HS-27A (cell line): ENCODE measurements at places on chromosomes 7 and 10.

- DNase-seq: no peak
Observed at GRCh38 chr10:98299341-98299740, 31.3 kb upstream of the LOXL4 start.

- DNase-seq: no peak
Observed at GRCh38 chr7:73847941-73848723, 5.8 kb upstream of the METTL27 start.

GRCh38 chr10:67612577-67613537 is 83.1 kb downstream of the CTNNA3 start:
- no peak for DNase-seq

DNA sequence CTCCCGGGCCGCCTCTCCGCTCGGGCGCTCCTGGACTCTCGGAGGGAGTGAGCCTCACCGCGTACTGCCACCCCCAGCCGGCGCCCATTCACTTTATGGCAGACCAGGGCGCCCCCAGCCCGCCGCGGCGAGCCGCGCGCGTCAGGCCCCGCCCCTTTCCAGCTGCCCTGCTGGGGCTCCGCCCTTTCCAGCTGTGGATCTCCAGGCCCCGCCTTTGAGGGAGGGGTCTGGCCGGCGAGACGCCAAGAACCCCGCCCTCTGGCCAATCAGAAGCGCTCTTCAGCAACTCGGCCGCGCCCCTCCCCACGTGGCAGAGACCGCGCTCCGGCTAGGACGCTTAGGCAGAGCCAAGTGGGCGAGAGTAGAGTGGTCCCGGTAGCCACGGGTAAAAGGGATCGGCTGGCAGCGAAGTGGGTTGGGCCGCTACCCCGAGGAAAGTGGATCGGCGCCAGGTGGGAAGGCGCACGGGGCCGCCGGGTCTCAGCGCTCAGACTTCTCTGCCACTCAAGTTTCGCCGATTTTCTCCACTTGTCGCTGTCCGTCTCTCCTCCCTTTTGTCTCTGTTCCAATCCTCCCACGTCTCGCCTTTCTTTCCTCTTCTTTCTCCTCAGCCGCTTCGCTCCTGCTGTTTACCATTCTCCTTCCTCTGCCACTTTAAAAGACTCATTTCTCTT is at the start of gene PITX3:
Gene PITX3, minus strand, starts transcription at position 69 of the 674 bp plus-strand sequence. CDS start 9,432 bp downstream, outside the sequence.
- no peak for DNase-seq

DNA sequence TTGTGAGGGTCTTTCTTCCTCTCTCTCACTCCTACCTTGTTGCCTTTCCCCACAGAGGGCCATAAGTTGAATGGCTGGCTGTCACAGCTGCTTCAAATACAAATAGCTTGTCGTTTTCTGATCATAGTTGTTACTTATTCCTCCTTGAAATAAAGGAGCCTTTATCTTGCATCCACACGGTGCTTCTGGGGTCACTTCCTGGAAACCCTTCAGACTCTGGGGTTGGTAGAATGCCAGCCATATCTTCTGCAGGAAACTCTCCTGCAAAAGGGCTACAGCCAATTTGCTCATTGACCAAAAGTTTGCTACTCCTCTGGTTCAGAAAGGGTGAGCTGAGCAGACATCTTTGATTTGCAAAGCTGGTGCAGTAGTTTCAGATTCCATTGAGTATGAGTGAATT is 70.4 kb downstream of the FAM185A start:
- DNase-seq: no peak
